ENCODE measurements at places on chromosomes 7 and 10.

GRCh38 chr7:30465811-30466180 is 12.8 kb downstream of the NOD1 start:
- DNase-seq: no peak

DNA sequence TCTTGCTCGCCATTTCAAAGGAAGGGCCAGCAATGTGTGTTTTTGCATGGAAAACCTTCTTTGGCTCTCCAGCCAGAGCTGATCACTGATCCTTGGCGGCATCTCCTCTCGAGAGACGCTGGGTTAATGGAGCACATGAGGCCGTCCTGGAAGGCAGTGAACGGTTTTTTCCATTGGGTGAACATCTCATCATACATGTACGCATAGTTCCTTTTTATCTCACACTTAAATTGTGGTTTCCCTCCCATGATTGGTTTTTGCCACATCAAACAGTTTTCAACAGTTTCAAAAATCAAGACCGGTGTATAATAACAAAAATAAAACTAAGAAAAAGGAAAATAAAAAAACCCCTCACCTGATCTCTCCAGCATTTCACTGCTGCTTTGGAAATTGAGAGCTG is 276.4 kb downstream of the TCF7L2 start:
- DNase-seq: no peak

GRCh38 chr10:89115876-89116627 is 91.1 kb downstream of the CH25H start:
- DNase-seq: no peak

DNA sequence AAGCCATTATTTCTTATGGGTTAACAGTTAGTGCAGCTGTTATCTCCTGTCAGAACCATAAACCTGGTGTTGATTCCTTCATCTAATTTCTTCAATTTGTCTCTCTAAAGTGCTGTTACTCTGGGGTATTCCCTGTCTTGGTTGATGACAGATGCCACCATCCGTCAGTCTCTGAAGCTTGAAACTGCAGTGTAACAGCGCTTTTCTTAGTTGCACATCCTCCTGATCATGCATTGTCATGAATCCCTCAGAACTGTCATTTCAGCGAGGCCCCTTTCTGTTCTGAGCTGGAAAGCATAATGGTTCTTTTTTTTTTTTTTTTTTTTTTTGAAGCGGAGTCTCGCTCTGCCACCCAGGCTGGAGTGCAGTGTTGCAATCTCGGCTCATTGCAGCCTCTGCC is 193.9 kb downstream of the SDK1 start:
- DNase-seq: no peak

- DNase-seq: no peak
These were observed 53.9 kb downstream of the PIK3CG start for GRCh38 chr7:106918991-106919390.

GRCh38 chr10:125442856-125443540 is 240.0 kb downstream of the TEX36 start:
- DNase-seq: no peak

GRCh38 chr7:29309041-29309854 is 114.7 kb downstream of the CHN2 start:
- DNase-seq: no peak

DNA sequence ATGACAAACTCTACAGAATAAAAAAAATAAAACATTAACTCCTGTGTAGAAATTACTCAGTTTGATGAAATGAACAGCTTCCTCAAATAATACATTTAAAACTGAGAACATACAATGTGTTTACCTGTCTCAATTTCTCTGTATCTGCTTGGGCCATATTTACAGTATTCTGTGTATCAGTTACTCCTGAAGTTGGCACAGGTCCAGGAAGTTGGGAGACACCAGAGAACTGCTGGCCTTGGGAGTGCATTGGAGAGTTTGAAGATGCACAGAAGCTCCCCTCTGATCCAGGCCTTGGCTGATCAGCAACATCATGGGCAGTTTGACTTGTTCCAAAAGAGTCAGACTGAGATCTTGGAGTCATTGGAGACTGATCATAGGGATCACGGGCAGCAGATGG is 155.1 kb downstream of the GALNT11 start:
- DNase-seq: no peak

GRCh38 chr10:105969884-105970377 is 1194.6 kb downstream of the SORCS1 start:
- DNase-seq: no peak

- no peak for DNase-seq
These were observed 16.8 kb upstream of the CRTAC1 start for GRCh38 chr10:98047009-98047741.

DNA sequence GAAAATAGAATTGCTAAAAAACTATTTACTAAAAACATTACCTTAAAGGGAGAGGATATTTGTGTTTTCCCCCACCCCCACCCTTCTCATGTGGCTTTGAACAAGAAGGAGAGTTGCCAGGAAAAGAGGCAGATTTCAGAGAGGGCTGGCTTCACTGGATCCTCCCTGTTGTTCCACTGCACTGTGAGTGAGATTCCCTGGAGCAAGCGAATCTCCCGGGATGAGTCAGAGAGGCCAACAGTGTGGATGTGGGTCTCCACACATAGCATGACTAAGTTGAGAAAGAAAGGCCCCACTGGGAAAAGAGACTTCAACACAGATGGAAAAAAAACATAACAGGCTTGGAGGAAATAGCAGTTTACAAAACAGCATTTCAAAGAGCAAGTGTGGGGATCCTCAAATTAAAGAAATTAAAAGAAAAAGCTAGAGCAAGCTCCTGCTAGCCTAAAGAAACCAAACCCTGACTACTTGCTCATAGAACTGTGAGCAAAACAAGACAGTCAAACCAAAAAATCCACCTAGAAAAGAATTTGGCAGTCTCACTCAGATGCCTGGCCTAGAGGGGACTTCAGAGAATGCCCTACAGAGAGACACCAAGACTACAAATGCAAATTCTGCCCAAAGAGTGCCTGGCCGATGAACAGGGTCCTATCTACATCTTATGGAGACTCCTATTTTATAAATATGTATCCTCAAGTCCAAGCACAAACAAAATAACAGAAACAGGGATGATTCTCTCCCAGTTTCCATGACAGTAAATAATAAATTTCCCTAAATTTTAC is 3.4 kb downstream of the CAV1 start:
- no peak for DNase-seq

- DNase-seq: no peak
These were observed 221.5 kb downstream of the INHBA start for GRCh38 chr7:41481353-41481752.

All from stimulated activated CD8-positive, alpha-beta memory T cell treated with anti-CD3 and anti-CD28 coated beads, Interleukin-4, amount 100 ng/mL, for 4 hours (primary cell).